CD4-positive, alpha-beta T cell treated with Interleukin-2 at 100 ng/mL for 4 hours (primary cell): ENCODE measurements at places on chromosomes 5 and 9.

DNA sequence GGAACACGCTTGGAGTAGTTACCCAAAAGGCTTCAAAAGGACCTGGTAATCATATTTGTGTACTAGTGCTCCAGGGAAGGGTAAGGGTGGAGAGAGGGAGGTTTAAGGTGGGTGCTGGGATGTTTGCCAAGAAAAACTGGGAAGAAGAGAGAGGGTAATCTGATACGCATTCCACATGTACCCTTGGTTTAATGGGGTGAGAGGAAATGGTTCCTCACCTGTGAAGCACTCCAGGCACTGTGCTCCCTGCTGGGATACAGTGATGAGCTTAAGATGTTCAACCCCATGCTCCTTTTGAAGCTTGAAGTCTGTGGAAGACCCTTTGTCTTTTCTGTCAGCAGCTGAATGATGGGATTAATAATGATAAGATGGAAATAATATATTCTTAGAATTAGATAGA lies 98.4 kb downstream of the COX7C start:
- DNase-seq, result no peak

DNA sequence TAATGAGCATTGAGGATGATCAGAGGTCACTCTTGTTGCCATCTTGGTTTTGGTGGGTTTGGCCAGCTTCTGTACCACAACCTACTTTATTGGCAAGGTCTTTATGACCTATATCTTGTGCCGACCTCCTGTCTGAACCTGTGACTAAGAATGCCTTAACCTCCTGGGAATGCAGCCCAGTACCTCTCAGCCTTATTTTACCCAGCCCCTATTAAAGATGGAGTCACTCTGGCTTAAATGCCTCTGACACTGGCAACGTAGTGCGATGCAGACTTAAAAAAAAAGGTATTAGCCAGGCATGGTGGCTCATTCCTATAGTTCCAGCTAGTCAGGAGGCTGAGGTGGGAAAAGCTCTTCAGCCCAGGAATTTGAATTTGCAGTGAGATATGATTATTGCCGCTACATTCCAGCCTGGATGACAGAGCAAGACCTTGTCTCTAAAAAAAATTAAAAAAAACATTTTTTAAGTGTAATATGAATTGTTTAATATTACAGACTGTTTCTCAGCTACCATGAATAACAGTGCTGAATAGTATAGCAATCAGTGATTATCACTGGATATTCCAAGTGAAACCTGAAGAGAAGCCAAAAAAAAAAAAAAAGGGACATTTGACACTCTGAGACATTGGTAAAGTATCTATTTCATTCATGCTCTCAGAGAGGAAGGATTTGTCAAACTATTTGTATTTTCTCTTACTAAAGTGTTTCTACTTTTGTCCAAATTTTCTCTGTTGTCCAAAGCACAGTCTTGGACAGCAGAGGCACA lies 18.3 kb upstream of the STOM start:
- no peak for DNase-seq

- no peak for DNase-seq
Measured at GRCh38 chr9:20289423-20290010, 332.8 kb downstream of the MLLT3 start.

- DNase-seq, result no peak
Measured at GRCh38 chr5:32989815-32990214, 278.7 kb downstream of the NPR3 start.

- no peak for DNase-seq
Measured at GRCh38 chr5:139473105-139473504, 2.3 kb downstream of the SMIM33 start.

DNA sequence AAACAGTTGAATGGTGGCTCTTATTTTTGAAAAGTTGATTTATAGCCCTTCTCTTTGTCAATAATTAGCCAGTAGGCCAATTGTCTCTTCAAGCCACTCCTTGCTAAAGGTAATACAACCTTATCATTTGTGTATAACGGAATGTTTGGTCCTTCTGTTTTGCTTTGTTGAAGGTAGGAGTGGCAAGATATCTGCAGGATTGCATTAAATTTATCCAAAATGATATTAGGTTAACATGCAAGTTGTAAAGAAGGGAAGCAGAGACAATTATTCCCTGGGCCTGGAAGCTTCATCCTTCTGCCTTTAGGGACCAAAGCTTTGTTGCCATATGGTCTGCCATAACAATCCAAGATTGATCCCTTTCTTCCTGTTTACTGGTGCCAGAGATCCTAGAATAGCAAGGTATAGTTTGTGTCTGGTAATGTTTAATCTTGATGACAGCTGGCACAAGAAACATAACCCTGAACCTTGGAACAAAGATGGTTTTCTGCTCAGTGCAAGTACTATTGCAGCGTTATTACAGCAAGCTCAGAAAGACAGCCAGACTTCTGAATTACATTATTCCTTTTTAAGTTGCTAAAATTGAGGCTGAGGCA lies 15.5 kb upstream of the FSD1L start:
- no peak for DNase-seq

- no peak for DNase-seq
Measured at GRCh38 chr5:74477761-74478160, 162.8 kb downstream of the ENC1 start.

DNA sequence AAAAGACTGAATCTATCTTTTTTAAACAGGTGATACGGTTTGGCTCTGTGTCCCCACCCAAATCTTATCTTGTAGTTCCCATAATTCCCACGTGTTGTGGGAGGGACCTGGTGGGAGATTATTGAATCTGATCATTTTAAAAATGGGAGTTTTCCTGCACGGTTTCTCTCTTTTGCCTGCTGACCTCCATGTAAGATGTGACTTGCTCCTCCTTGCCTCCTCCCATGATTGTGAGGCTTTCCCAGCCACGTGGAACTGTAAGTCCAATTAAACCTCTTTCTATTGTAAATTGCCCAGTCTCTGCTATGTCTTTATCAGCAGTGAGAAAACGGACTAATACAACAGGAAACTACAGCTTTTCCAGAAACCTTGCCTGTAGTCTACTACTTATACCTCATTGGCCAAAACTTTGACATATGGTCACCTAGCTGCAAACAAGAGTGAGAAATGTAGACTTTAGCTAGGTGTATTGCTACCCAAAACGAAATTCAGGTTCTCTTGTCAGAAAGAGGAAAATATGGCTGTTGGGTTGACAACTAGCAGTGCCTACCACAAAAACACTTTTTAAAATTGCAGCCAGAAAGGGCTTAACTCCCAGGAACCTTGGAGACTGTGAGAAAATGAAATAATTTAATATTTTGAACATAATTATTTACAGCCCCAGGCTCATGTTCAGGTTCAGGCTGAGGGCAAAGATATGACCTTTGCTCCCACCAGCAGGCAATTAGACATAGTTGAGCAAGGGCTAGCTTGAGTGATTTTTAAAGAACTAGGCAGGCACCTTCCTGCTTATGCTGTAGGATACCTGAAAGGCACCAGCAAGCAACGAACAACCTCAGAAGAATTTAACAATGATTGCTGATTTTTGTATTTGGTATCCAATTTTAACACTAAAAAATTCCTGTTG lies 7.4 kb upstream of the AGGF1 start:
- no peak for DNase-seq

- DNase-seq, result no peak
Measured at GRCh38 chr5:93062548-93062947, 518.5 kb downstream of the NR2F1-AS1 start.

DNA sequence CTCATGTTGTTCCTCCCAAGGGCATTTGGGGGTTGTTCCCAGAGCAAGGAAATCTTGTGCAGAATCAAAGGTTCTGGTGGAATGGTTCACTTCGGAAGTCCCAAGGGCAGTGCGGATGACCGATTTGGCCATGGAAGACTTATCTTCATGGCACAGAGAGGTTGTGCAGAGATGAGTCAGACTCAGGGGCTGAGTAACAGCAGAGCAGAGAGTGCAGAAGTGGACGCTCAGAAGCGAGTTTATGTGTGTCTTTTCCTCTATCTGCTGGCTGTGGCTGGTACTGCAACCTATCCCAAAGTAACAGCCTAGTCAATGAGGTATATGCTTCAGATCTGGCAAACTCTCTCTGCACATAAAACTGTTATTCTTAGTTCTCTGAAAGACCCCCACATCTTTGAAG lies 118.1 kb downstream of the DPYSL3 start:
- no peak for DNase-seq

DNA sequence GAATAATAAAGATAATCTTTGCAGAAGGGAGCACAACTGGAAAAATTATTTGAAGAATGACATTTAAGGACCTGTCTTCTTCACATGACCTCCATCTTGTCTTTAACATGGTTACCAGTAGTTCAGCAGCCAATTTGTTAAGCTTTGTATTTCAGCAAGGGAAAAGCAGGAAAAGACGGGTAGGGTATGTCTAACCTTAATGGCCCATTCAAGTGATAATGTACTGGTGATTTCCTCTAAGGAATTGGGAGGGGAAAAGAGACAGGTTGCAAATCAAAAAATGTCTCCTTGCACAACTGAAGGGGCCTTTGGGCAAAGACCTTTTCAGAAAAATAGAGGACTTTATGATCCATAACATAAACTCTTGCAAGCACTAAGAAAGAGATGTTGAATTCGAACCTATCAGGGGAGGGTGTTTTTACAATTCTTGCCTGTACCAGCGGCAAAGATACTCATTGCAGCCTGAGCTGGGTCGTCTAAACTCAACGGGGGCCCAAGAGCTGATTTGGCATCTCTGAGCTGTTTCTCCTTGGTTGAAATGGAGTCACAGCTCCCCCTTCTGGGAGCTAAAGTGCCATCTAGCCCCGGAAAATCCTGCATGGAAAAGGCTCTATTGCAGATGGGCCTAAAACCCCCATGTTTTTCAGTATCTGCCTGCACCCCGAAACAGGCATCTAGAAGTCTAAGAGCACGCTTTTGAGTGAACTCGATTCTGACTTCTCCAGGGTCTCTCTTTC lies 3.8 kb downstream of the BRINP1 start:
- DNase-seq, result no peak

DNA sequence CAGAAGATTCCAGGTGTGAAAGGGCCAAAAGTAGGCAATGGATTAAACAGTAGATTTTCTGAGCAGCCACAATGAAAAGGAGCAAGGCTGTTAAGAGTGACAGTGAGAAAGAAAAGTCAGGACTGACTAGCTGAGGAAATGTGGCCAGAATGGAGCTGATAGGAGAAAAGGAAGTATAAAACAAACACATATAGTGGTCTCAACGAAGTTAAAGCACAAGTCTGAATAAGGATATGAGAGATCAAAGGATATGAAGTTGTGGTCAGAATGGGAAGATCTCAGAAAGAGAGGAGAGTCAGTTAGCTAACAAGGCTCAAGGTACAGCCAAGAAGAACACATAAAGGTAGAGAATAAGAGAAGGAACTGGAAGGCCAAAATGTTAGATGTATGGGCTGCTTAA lies 39.9 kb downstream of the FNIP1 start:
- DNase-seq, result no peak

DNA sequence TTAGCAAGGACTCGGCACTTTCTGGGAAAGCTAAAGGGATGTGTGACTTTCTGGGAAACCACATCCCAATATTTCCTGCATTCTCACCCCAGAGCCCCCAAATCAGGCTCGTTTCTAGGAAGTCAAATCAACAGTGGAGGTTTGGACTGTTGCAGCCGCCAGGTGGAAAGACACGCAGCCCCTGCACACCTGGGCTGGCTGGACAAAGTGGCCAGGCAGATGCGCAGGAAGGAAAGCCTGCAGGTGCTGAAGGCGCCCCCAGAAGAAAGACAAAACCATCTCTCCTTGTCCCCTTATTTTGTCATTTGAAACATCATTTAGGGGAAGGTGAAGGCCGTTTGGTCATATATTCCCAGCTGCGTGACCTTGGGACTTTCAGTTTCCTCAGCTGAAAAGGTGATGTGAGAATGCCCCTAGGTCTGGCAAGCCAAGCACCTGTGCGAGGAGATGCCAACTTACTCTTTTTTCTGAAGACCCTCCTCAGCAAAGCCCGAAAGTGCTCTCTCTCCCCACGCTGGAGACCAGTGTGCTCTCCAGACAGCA lies 97.9 kb upstream of the CPEB4 start:
- no peak for DNase-seq

DNA sequence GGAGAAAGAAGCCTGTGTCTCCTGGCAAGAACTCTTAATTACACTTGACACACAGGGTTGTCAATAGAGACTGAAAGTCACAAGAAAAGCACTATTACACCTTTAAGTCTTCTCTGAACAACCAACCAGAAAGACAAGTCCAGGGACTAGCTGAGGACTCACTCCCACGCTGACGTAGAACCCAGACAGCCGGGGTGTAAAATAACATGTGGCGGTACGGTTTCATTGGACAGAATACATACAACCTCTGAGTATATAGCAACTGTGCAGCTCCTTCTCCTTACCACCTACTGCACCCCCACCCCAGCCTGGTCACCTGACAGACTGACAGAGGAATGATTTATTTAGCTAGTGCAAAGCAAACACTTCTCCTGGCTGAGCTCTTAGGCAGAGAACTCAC lies 103.4 kb upstream of the RASEF start:
- no peak for DNase-seq

- DNase-seq, result peak; percentile 75
Measured at GRCh38 chr9:131590907-131591844, 45.9 kb downstream of the PRRT1B start.

DNA sequence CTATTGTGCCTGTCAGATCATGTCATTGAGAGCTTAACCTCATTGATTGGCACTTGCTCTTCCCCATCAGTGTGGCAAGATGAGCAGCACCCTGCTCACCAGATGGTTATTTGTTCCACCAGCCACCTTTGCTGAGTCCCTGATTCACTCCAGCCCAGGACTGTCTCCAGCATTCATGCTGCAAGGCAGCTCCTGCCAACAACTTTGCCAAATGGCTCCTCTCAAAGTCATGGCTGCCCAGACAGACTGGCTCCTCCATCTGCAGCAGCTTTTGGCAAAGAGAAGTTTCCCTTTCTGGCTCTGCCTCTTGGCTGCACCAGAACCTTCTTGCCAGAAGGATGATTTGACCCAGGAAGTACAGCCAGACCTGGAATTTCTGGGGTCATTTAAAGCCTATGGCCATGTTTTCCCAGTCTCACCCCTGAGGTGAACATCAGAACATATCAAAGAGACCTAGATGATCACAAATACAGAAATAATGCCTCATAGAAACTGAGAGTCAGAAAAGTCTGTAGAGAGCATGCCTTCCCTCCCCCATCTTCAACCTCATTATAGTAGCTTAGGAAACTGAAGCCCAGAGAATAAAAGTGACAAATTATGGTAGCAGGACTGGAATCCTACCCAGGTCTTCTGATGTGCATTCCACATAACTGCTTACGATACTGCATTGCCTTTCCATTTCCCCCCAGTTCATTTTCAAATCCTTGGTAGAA lies 10.4 kb downstream of the PPP2R2B start:
- DNase-seq, result no peak
